ENCODE measurements at places on chromosomes 13 and 19.
A peak's percentile ranks its signal among the peaks of the same experiment; 100 is the strongest.

DNA sequence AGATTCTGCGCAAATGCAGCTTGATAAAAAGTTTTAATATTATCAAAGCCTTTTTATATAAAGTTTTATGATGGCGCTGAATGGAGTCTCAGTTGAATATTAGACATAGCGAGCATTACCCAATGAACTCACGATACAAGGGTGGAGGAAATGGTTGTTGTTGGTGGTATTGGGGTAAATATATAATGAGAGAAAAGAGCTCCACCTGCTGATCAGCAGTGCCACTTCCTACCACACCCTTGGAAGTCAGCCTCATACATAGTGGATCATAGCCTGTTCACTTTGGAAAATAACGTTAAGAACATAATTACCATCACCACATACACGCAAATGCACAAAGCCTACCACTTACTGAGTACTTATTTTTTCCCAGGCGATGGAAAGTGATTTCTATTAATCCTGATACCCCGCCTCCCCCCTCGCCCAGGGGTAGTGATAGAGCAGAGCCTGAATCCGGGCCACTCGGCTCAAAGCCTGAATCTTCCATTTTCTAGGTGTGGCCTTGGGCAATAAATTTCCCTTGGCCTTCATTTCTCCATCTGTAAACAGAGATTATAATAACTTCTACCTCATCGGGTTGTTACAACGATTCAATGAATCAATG, 358.3 kb downstream of the KLF5 start:
- no peak for DNase-seq

GRCh38 chr13:73603646-73604045, 530.6 kb downstream of the KLF12 start:
- no peak for DNase-seq

- DNase-seq: no peak
These were observed 15.2 kb upstream of the PIK3R2 start for GRCh38 chr19:18137657-18138339.

DNA sequence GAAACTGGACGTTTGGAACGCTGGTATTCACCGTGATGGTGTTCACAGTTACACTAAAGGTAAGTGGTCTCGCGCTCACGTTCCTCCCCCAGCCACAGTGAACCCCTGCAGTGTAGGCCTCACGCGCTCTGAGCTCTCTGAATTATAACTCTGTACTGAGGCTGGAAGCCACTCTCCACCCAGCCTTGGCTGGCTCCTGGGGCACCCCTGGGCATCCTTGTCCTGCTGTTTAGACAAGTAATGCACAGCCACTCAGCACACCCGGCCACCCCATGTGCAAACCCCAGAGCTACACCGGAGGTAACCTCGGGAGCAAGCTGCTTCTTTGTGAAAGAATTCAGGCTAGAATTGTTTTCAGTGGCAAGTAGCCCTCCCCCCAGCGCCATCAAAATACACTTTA, 97.3 kb upstream of the MCF2L start:
- no peak for DNase-seq

- no peak for DNase-seq
These were observed 142.4 kb downstream of the ZIC5 start for GRCh38 chr13:99829161-99829560.

DNA sequence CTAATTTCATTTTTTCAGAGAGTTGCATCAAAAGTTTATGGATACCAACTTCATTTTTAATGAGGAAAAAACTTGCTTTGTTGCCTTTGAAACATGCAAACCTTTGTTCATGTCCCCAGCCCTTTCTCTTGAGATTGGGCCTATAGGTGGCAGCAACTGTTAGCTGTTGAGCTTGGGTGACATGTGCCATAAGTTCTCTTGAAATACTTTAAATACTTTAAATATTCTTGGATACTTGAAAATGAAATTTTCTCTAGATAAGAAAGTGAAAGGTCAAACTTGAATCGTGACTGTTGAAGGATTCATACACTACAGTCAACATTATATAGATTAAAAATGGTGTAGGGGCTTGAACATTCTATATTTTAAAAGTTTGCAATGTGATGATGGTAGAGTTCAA, 294.9 kb downstream of the NDFIP2 start:
- DNase-seq: peak; percentile 49

GRCh38 chr19:7550987-7551761, 15.7 kb downstream of the PNPLA6 start:
- DNase-seq: no peak

GRCh38 chr19:38635483-38636399, 11.7 kb upstream of the ACTN4 start:
- no peak for DNase-seq
